ENCODE measurements at places on chromosomes 6 and 20.

DNA sequence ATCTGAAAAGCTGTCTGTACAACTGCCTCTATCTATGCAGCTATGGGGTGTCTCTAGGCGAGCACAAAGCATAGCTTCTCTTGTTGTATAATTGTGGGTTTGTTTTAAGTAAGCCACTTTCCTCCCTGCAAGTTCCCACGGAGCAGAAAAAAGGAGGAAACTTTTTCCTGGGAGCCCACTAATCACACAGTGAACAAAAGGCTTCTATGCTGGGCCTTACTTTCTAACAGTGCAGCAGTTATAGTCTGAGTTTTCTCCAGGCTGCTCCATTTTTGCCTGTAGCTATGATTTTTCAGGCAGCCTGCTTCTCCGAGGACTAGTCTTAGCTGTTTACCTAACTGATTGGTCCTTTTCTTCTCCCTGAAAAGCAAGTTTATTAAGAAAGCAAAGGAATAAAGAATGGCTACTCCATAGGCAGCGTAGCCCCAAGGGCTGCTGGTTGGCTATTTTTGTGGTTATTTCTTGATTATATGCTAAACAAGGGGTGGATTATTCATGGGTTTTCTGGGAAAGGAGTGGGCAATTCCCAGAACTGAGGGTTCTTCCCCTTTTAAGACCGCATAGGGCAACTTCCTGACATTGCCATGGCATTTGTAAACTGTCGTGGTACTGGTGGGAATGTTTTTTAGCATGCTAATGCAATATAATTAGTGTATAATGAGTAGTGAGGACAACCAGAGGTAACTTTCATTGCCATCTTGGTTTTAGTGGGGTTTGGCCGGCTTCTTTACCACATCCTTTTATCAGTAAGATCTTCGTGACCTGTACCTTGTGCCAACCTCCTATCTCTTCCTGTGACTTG is 84.3 kb downstream of the OPRM1 start:
- DNase-seq, result no peak

- DNase-seq, result no peak
These were observed 51.7 kb downstream of the MARCKS start for GRCh38 chr6:113908801-113909200.

GRCh38 chr6:48818052-48818412 is 645.0 kb downstream of the MMUT start:
- no peak for DNase-seq

- no peak for DNase-seq
These were observed 58.2 kb upstream of the POLR1H start for GRCh38 chr6:30002871-30003270.

GRCh38 chr20:32789896-32790750 is 27.9 kb downstream of the DNMT3B start:
- DNase-seq, result no peak

GRCh38 chr6:66926060-66926459 is 1219.0 kb upstream of the EYS start:
- DNase-seq, result no peak

Measured in cortex of kidney (tissue), 1 donor.